ENCODE measurements at places on chromosomes 16 and 17.

- DNase-seq: no peak
Observed at GRCh38 chr17:2137342-2138098, 82.6 kb downstream of the HIC1 start.

GRCh38 chr17:72381597-72382397 is 261.0 kb downstream of the SOX9 start:
- DNase-seq: no peak

- DNase-seq: no peak
Observed at GRCh38 chr17:78242024-78242742, 10.8 kb downstream of the TMEM235 start.

- no peak for DNase-seq
Observed at GRCh38 chr16:85436636-85437165, 176.4 kb upstream of the GSE1 start.

Measured in amniotic stem cell (primary cell).